ENCODE measurements at places on chromosomes 3 and 15. TPM values are rescaled to one million over a fixed set of nuclear protein-coding genes. Genes with fewer than 3 reads are reported as not detected.

SLC22A14 gene
- not detected for total RNA-seq

HIGD1A gene
- total RNA-seq: 48.4 TPM

RNU5B-1 gene
- not detected for total RNA-seq

PARP3 gene
- total RNA-seq: 9.3 TPM

COPS2 gene
- total RNA-seq: 58.5 TPM

CPNE9 gene
- not detected for total RNA-seq
